ENCODE measurements at places on chromosomes 6 and 20.

DNA sequence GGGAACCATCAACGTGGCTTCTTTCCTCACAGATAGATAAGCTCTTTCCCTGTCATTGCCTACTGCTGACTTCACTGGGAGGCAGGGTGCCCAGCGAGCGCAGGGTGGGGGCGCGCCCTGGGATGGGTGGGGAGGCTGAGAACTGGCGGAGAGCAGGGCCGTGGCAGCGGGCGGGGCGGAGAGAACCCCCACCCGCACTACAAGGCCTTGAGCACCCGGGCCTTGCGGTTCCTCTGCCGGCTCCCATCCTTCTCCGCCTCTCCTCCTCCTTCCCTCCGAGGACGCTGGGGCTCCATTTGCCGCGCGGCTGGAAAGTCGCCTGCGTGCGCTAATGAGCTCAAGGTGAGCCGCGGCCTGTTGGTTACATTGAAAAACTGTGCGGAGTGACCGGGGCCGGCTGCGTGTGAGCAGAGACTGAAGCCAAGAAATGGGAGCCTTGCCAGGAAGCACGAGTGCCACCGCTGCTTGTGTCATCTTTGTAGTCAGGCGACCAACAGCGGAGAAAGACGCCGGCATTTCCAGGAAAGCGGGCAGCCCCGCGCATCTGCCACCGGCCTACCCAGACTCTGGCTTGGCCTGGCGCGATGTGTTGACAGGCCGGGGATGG, 963.5 kb upstream of the SLC35B3 start:
- DNase-seq = no peak

GRCh38 chr6:151869345-151869744, 61.9 kb downstream of the ESR1 start:
- DNase-seq = no peak

DNA sequence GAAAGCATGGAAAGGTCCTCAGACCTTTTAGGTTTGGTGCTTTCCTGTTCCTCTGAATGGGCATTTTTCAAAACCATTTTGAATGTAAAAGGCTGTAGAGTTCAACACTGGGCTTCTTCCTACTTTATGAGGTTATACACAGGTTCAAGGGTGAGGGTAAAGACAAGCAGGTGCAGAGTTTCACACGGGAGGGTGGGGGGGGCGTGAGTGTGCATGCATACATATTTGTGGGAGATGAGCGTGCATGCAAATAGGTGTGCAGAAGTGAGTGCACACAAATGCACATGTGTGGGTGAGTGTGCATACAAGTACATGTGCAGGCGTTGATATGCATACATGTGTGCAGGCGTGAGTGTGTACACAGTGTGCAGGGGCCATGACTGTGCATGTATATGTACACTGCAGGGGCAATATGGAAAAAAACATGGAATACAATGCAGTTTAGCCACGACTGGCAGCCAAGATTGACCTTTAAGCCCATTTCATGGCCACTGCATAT, 183.1 kb downstream of the GMPR start:
- no peak for DNase-seq

DNA sequence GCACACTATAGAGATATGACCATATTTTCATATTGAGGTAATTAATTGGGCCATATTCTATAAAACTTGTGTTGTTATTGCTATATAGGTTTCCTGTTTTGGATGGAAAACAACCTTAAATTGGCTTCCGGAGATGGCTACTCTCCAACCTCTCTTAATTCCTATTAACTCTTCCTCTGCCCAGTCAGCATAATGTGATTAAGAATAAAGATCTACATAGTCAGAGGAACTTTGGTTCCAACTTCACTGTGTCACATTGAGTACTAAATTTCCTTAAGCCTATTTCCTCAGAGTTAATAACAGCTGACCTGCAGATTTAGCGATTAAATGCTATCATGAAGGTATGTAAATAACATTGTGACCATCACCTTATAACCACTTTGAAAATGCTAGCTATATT, 67.7 kb downstream of the PTPRK start:
- no peak for DNase-seq

- DNase-seq = no peak
These were observed 226.4 kb downstream of the FNDC1 start for GRCh38 chr6:159395609-159396008.

DNA sequence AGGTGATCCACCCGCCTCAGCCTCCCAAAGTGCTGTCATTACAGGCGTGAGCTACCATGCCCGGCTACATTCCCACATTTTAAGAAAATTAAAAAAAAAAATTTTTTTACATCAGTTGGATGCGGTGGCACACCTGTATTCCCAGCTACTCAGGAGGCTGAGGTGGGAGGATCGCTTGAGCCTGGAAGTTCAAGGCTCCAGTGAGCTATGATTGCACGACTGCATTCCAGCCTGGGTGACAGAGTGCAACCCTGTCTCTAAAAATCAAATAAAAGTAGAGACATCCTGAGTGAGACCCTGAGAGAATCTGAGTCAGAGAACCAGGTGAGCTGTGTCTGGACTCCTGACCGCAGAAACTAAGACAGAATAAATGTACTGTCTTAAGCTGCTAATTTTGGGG, 38.8 kb downstream of the PIM1 start:
- no peak for DNase-seq

DNA sequence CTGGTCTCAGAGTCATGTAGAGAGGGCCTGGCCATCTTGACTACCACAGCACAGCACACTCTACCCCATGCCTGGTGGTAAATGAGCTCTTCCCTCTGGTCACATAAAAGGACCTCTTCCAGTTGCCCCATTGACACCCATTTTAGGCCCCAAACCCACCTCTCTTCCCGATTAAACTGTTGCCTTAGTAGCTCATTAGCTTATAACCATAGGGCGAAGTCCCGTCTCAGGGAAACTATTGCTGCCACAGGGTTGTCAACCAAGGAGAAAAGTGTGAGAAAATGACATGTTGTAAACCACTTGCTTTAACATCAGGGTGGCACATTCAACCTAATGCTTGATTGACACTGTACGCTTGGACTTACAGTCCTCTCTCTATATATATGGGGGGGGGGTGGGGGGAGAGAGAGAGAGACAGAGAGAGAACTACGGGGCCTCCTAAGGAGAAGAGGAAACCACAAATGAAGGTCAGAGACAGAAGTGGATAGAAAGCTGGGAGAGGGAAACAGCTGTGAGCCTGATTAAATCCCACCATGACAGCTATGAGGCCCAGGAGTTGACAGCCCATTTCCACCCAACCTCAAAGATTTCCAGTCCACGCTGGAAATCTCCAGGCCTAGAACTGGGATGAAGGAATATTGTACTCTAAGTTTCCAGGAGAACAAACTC, 14.9 kb upstream of the BTN1A1 start:
- no peak for DNase-seq

DNA sequence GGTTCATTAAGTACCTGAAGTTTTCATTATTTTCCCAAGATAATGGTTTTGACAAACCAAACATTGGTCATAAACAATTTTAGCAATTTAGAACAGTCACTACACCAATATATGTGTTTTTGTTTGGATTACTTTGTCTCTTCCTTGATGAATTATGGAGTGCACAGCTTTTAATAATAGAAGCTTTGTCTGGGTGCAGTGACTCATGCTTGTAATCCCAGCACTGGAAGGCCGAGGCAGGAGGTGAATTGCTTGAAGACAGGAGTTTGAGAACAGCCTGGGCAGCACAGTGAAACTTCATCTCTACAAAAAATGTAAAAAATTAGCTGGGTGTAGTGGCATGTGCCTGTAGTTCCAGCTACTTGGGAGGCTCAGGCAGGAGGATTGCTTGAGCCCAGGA, 89.4 kb upstream of the ANKEF1 start:
- no peak for DNase-seq

DNA sequence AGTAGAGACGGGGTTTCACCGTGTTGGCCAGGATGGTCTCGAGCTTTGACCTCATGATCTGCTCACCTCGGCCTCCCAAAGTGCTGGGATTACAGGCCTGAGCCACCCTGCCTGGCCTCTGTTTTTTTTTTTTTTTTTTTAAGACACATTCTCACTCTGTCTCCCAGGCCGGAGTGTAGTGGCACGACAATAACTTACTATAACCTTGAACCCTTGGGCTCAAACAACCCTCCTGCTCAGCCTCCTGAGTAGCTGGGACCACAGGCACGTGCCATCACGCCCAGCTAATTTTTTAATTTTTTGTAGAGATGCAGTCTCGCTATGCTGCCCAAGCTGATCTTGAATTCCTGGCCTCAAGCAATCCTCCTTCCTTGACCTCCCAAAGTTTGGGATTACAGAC, 26.6 kb downstream of the CPXM1 start:
- DNase-seq = no peak

DNA sequence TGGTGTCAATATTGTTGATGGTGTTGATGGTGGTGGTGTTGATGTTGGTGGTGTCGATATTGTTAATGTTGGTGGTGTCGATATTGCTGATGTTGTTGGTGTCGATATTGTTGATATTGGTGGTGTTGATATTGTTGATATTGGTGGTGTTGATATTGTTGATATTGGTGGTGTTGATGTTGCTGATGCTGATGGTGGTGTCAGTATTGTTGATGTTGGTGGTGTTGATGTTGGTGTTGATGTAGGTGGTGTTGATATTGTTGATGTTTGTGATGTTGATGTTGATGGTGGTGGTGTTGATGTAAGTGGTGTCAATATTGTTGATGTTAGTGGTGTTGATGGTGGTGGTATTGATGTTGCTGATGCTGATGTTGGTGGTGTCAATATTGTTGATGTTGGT, 240.0 kb downstream of the CDH4 start:
- no peak for DNase-seq

- DNase-seq = no peak
These were observed 12.3 kb downstream of the PXT1 start for GRCh38 chr6:36430351-36430750.

DNA sequence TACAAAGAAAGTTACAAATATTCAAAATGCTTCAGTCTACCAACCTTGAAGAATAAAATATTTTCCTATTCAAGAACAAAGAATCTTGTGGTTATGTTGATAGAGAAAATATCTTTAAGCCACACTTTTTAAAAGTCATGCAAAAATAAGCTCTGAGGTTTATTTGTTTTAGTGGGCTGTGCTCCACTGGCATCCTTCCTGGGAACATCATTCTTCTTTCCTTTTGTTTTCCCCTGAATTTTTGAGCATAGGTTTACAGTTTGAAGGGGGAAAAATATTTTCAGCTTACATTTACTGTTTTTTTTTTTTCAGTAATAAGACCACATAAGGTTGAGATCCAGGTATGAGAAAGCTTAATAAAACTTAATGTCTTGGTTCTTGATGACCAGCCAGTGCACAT, 72.0 kb upstream of the BACH2 start:
- DNase-seq = no peak

DNA sequence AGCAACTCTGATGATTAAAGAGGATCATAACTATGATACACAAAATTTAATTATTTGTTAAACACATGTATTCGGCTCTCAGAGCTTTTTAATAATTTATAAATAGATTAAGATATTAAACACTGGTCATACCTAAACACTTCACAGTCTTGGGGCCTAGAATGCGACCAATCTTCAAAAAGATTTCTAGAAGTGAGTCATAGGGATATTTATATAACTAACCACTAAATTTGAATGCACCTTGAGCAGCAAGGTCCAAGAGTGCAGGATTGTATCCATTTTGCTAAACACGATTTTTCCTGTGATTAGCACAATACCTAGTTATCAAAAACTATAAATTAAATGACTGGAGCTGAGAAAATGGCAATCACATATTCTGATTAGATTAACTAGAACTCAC, 709.3 kb downstream of the EPHA7 start:
- no peak for DNase-seq

GRCh38 chr20:10376270-10377075, 57.5 kb downstream of the MKKS start:
- no peak for DNase-seq

DNA sequence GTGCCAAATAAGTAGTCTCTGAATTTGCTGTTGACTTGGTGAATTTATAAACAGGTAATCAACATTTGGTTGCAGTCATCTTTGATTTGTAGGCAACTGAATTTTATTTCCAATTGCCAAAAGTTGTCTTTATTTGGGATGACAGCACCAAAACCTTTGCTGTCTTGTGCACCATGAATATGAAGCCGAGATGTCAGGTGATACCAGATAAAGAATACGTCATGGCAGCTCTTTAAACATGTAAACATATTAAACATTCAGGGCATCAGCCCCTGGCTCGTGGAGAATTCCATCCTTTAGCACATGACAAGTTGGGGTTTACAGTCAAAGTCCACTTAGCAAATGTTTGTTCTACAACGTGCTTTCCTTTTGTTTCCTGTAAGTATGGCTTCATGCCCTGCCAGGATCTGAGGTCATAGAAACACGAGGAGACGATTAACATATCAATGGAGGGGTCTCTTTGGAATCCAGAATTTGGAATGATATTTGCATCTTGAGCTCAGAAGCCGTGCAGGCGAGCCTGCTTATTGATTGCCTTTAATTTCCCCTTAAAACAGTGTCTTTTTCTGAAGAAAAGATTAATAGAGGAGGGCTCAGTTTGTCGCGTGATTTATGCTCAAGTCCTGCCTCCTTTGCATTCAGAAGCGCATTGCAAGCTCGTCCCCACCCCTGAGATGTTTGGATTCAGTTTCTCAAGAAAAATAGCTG, 170.2 kb upstream of the ZNF217 start:
- no peak for DNase-seq

GRCh38 chr6:72348926-72349325, 272.9 kb upstream of the KCNQ5 start:
- no peak for DNase-seq

DNA sequence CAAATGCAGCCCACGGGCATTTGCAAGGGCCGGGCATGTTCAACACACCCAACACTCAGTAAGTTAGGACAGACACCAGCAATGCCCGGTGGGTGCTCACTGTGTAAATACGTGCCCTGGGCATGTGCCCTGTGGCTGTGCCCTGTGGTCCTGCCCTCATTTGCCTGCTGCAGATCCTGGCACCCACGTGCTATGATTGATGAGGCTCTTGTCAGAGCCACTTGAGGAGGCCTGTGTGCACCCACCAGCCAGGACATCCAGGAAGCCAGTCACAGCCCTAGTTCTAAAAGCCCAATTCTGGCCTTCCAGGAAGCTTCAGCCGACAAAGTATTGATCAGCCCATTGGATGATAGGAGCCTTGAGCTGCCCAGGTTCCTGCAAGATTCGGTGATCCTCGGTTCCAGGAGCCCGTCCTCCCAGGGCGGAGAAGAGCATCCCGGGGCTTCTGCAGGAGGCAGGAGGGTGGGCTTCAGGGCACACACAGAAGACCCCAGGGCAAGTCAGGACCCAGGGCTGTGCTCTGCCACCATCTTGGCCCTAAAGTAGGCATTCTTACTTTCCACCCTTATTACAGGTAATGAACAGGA, 223.9 kb downstream of the PREX1 start:
- DNase-seq = no peak

GRCh38 chr20:24993337-24994185, 1.0 kb upstream of the APMAP start:
- no peak for DNase-seq

DNA sequence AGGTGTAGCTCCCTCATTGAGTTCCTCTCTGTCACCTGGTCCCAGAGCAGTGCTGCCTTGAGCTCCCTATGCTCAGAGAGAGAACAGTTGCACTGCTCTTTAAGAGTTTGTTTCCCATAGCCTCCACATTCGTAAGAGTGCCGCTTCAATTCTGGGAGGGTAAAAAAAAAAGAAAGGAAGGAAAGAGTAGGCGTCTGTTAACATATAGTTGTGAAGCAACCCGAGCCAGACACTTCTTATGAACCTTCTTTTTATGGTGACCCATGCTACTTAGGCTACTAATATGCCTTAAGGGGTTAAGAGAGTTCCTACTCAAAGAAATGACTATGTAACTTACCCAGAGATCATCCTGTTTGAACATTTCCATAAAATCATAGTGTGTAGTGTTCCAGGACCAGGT, 4.3 kb upstream of the ARG1 start:
- DNase-seq = no peak

All from stimulated activated CD4-positive, alpha-beta T cell treated with anti-CD3 and anti-CD28 coated beads, Interleukin-15, amount 100 ng/mL, for 48 hours (primary cell).